ENCODE measurements at places on chromosomes 2 and 18. TPM values are rescaled to one million over a fixed set of nuclear protein-coding genes. Genes with fewer than 3 reads are reported as not detected.

Gene TBR1
- polyA plus RNA-seq: not detected

Gene COPS8
- polyA plus RNA-seq: 81.6 TPM

Gene MREG
- polyA plus RNA-seq: 17.6 TPM

Gene POTEI
- 0.17 TPM for polyA plus RNA-seq

Gene GNAL
- 3.7 TPM for polyA plus RNA-seq

Gene CABYR
- 8.5 TPM for polyA plus RNA-seq

Gene M1AP
- 0.67 TPM for polyA plus RNA-seq

DNA sequence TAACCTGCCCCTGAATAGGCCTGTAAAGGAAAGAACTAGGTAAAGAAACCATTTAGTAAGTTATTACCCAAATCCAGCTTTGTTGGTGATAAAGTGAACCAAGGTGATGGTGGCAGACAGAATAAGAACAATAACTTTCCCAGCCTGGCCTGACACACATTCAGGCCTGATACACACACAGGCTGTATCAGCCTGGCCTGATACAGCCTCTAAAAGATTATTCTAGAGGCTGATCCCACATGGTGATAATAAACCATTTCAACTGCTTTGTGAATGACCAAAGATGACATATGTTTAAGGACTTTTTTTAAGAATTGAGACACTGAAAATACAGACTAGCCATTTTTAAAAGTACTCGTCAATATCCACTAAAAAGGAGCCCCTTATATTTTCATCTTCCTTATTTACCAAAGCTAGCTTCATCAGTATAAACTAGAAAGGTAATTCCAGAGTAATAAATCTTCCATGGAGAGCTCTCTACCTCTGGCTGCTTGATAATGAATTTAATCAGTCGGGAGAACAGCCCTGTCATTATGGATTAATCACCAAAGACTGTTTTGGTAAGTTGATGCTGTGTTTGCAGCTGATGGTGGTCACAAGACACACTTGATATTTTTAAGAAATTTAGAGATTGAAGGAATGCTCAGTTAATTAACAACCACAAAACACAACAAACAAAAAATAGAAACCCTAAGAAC, 77.2 kb downstream of the SLC8A1 start:
- DNase-seq: no peak

GRCh38 chr18:26309281-26309680, 83.0 kb downstream of the TAF4B start:
- DNase-seq: no peak

- DNase-seq: no peak
Observed at GRCh38 chr2:72263776-72264060, 116.1 kb upstream of the CYP26B1 start.

DNA sequence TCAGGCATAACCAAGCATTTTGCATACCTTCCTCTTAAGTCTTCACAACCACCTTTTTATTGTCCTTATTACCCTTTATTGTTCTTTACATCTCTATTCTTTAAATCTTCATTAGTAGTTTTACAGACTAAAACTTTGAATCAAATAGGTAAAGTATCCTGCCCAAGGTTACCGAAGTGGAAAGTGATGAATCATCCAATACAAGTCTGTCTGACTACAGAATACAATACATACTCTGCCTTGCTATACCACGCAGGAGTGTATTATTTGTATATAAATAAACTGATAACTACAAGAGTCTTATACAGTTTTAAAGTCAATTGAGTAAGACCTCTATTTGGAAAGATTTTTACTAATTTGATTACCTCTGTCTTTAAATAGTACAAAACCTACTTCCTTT, 196.0 kb downstream of the ZEB2 start:
- no peak for DNase-seq

DNA sequence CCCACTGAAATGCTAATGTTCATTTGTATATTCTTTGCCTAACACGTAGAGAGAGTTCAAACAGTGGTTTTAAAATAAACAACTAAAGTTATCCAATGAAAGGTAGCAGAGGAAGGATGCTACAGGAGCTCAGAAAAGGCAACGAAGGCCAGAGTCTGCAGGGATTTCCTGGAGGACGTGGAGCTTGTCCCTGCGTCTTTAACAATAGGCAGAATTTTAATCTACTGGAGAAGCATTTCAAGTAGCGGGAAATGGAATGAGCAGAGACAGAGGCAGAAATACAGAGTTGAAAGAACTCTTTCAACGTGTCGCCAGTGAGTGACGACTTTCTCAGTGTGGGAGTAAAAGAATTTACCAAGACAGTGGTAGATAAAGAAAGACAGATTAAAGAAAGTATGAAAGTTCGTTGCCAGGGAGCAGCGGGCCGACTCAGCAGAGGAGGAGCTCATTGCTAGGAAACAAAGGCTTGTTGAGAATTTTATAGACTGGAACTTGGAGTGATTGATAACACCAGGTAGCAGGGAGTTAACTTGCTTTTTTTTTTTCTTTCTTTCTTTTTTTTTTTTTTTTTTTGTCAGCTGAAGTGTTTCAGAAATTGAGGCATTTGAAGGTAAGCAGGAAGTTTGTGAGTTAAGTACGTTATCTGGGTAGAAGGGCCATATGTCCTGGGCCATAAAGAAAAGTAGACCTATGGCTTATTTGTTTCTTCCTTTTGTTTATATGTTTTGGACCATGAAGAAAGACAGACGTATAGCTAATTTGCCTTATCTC, 625 bp upstream of the NBAS start:
- DNase-seq: peak; percentile 82

GRCh38 chr2:126843081-126843480, 55.6 kb upstream of the TEX51 start:
- no peak for DNase-seq

- no peak for DNase-seq
Observed at GRCh38 chr2:182445391-182445965, 18.6 kb upstream of the PDE1A start.

DNA sequence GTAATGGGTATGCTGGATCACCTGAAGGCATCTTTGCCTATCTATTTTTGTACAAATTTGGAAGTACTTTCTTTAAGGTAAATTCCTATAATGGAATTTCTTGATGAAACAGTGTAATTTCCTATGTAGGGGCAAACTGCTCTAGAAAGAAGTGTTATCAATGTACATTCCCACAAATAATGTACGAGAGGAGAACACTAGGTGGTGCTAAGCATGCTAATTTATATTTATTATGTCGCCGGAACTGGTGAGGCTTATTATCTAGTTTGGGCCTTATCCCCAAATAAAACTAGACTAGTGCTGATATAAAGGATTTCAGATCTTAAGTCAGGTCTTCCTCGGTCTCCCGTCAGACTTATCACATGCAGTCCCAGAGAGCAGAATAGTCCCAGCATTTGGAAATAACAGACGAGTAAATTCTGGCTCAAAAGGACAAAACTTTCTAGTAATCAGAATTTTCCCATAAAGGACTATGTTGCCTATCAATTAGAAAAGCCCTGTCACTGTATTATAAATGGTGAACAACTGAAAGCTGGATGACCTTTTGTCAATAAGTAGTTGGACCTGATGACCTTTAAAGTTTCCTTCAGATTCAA, 86.9 kb upstream of the RBBP8 start:
- no peak for DNase-seq

DNA sequence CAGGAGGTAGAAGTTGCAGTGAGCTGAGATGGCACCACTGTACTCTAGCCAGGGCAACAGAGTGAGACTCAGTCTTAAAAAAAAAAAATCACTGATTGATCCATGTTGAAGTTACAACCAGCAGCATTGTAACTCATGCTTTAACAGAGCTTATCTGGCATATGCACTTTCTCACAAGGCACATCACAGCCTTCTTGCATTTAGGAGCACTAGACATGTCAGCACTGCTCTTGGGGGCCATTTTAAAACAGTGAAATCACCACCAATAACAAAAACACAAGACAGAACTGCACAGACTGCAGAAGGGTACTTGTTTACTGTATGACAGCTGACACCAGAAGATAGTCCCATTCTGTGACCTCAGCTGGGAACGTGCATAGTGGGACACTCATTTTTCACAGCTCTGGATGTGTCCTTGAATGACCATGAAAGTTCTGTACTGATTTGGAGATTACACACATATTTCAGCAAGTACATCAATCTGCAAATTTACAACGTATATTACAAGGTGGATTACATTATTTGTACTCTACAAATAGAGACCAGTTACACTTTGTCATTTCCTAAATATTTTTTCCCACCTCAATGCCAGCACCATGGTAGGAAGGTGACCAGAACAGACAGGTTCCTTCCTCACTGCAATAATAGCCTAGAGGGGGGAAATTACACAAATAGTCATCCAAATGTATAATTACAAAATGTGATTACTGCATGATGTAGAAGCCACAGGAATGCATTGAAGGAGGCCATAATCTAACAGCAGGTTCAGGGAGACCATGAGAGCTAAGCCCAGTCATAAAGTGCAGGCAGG, 35.1 kb downstream of the CCBE1 start:
- DNase-seq: no peak

- DNase-seq: peak; percentile 86
Observed at GRCh38 chr18:44679056-44679913, 1.4 kb upstream of the SETBP1 start.

GRCh38 chr2:241230435-241230834, 42.0 kb downstream of the ANO7 start:
- DNase-seq: no peak

DNA sequence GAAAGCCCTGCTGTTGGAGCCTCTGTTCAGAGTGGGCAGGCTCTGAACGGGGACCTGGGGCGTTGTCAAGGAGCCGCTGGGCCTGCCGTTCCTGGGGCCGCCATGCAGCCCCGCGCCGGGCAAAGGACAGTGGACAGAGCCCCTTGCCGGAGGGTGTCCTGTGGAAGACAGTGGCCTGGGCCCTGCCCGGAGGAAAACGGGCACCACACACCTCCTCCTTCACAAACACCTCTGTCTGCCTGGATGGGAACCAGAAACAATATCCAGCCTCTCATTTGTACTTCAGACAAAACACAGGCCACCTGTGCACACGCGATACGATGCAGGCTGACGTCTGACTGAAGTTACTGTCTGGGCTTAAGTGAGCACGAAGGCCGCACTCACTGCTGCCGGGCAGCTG, 233.7 kb downstream of the TWIST2 start:
- DNase-seq: no peak

DNA sequence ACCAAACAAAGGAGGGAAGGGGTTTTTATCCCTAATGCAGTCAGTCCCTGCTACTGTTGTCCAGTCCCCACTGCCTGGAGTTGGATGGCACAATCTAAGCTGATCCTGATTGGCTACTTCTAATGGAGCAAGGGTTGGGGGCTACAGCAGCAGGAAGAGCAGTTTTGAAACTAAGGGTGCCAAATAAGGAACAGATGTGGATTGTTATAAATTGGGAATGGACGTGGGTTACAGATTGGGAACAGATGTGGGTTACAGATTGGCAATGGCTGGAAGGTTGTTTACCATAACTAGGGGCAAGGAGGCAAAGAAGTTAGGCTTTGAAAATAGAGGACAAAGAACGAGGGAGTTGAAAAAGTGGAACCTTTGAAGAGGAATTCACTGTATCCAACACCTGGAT, 16.0 kb upstream of the PROM2 start:
- DNase-seq: no peak

DNA sequence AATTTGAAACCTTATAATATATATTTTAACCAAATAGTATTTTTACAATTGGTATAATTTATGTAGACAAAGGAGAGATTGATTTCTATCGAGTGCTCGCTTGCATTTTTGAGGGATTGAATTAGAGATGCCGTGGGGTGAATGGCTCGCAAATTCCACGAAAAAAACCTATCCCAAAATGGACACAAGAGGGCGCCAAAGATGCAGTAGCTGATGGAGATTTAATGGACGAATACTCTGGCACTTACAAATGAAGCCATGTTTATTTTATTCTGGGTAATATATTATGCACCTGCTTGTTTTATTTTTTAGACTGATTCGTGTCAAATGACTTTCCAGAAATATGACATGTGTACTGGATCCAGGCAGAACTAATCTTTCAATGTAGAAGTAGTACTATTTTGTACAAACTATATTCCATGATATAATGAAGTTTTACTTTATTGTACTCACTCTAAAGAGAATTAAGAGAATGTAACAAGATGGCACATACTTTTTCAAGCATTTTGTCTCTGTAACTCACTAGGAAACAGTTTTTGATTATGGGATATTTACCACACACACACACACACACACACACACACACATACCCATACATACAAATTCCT, 505.4 kb downstream of the PLCL1 start:
- DNase-seq: peak; percentile 61

DNA sequence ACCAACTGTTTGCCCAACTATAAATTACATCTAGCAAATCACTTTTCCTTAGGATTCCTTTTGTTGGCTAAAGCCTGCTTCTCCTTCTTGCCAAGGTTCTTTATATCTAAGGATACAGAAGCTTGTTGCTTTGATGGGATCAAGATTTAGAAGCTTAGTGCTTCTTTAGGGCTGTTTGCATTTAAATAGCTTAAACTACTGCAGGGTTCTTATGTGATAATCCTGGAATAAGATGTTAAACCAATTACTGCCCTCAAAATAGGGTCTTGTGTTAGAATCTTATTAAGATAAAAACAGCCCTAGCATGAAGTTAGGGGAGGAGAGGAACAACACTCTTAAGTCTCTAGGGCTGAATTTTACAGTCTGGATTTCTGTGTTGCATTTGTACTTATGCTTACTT, 64.2 kb downstream of the KIF5C start:
- no peak for DNase-seq

- DNase-seq: peak; percentile 69
Observed at GRCh38 chr2:128362889-128363228, 44.2 kb upstream of the HS6ST1 start.

DNA sequence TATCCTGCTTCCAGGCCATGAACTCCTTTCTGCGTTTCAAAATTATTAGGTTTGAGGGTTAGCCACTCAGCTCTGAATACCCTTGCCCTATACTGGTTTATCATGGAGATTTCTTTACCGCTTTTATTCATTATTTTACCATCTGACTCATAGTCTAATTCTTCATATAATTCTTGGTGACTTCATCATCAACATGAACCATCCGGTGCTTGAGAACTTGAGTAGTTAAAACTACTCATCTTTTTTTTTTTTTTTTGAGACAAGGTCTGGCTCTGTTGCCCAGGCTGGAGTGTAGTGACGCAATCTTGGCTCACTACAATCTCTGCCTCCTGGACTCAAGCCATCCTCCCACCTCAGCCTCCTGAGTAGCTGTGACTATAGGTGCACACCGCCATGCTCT, 94.2 kb upstream of the LHCGR start:
- DNase-seq: no peak

DNA sequence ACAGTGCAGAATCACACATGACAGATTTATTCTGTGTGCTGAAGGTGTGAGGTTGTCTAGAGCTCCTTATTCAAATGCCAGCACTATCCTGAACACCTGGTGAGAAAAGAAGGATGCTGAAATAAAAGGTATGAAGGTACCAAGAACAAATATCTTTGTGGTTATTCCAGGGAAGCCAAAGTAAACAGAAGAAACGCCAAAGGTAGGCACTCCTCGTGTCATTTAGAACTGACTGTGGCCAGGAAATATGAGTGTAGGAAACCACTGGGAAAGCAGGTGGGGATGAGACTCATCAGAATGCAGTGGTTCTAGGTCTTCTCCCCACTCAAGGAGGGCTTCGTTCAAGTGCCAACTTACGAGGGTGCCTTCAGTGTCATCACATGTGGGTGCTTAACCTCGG, 80.8 kb downstream of the KIF5C start:
- no peak for DNase-seq
